ENCODE measurements at places on chromosomes 11 and 22.

DNA sequence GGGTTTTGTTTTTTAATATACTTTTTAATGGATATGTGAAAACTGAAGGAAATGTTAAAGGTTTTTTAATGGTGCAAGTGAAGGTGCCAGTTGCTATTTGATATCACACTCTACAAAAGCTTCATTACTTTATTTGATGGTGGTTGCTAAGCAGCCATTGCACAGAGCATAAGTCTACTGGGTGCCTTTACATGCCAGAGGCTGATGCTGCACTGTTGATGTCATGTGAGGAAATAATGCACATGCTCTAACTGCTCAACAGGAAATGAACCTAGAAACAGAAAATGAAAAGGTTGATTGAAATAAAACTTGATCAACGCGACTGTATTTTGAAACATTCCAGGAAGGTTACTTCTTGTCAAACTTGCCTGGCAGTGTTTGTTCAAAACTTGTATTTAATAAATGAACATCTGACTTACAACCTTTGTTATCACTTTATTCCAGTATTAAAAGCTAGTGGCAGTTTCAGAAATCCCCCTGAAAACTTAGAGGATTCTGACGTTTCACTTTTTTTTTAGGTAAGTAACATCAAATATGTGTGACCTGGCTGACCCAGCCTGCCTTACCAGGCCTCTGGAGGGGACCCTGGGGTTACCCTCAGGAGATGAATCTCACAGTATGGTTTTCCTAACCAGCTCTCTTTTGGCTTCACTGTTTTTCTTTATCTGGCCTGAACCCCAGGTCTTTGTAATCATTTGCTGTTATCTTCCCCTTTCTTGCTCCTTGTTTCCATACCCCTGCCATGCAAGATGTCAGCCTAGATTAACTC lies 2.4 kb upstream of the ATP5MG start:
- no peak for DNase-seq

GRCh38 chr11:83195143-83195466 lies 1.6 kb downstream of the ANKRD42 start:
- no peak for DNase-seq

GRCh38 chr11:8004008-8004407 lies 16.9 kb downstream of the EIF3F start:
- DNase-seq: no peak

GRCh38 chr11:25377466-25377865 lies 880.6 kb downstream of the LUZP2 start:
- DNase-seq: no peak

DNA sequence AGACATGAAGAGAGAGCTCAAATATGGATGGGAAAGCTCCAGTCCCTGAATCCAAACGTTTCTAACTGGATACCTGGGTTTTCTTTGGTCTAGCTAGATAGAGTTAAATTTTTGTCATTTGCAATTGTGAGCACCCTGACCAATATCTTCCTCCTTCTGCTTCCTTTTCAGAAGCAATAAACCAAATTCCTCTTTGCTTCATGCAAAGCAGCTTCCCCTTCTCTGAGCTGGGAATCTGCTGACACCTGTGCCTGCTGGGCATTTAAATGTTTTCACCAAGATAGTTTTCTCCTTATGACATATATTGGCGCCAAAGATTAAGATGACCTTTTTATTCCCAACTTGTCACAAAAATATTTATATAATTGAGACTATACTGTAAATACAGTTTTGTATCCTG lies 27.9 kb upstream of the PAK1 start:
- DNase-seq: no peak
